Activated CD4-positive, CD25-positive, alpha-beta regulatory T cell treated with anti-CD3 and anti-CD28 coated beads, Interleukin-2, amount 50 U/mL, for 72 hours (primary cell): ENCODE measurements at places on chromosomes 11 and 22.

- DNase-seq = no peak
These were observed 807 bp upstream of the ZNF74 start for GRCh38 chr22:20392983-20393704.

- DNase-seq = no peak
These were observed 124.3 kb downstream of the C11orf58 start for GRCh38 chr11:16862726-16863125.

- DNase-seq = no peak
These were observed 60.8 kb downstream of the SLC25A17 start for GRCh38 chr22:40758390-40758789.

DNA sequence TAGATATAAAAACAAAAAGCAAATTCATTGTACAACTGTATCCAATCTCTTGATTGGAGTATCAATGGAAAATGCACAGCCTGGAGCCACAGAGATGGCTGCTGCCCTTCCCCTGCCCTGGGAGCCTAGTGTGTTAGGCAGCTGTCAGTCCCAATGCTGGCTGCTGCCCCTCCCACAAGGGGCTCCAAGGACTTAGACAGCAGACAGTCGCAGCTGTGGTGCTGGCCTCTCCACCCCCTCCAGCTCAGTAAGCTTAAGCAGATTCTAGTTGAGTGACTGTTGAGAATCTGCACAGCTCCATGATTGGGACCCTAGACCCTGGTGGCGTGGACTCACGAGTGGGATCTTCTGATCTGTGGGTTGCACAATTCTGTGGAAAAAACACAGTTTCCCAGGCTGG lies 1511.2 kb downstream of the FAM181B start:
- DNase-seq = no peak

DNA sequence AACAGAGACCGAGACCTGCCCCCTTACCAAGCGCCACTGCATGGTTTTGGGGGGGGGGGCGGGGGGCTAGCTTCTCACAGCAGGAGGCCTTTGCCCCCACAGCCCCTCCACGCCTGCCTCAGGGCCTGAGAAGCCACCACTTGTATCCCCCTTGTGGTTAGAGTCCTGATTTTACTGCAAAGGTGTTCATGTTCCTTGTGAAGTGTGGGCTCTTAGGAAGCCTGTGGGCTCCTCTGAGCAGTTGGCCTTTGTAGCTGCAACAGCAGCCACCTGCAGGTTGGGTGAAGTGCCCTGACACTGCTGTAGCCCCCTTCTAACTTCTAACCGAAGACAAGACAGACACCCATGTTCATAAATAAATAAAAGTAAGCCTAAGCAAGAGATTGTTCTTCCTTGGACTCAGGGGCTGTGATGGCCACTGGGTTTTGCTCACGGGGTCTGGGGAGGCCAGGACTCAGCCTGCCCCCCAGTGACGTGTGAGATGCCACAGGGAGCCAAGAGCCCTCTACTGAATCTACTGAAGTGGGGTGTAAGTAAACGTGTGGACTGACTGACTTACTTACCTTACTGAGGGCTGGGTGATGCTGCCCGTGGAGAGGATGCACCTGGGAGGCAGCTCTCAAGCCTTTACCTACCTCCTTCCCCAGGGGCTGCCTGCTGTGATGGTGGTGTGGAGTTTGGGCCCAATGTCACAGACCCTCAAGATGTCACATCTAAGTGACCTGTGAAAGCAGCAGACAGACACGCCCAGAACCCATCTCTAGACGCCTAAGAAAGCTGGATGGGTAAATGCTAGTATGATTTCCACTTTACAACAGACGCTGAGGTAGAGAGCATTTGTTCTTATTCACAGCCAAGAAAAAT lies 25.8 kb downstream of the USP35 start:
- no peak for DNase-seq

- DNase-seq = no peak
These were observed 8.7 kb downstream of the PPFIBP2 start for GRCh38 chr11:7522546-7522945.
